LHCN-M2 (cell line): ENCODE measurements at places on chromosomes 13 and 19. TPM values are rescaled to one million over a fixed set of nuclear protein-coding genes. Genes with fewer than 3 reads are reported as not detected.

GRCh38 chr13:29805994-29806979 lies 44.1 kb downstream of the UBL3 start:
- DNase-seq = no peak

PIP5K1C gene
- 26.4 and 29.0 TPM in 2 replicates for total RNA-seq

ATP4B gene
- total RNA-seq = not detected in 2 replicates

ZNF441 gene
- 5.4 and 7.1 TPM in 2 replicates for total RNA-seq

ZNF835 gene
- total RNA-seq = not detected in 2 replicates
